ENCODE measurements at places on chromosomes 3 and 15. TPM values are rescaled to one million over a fixed set of nuclear protein-coding genes. Genes with fewer than 3 reads are reported as not detected.

DNA sequence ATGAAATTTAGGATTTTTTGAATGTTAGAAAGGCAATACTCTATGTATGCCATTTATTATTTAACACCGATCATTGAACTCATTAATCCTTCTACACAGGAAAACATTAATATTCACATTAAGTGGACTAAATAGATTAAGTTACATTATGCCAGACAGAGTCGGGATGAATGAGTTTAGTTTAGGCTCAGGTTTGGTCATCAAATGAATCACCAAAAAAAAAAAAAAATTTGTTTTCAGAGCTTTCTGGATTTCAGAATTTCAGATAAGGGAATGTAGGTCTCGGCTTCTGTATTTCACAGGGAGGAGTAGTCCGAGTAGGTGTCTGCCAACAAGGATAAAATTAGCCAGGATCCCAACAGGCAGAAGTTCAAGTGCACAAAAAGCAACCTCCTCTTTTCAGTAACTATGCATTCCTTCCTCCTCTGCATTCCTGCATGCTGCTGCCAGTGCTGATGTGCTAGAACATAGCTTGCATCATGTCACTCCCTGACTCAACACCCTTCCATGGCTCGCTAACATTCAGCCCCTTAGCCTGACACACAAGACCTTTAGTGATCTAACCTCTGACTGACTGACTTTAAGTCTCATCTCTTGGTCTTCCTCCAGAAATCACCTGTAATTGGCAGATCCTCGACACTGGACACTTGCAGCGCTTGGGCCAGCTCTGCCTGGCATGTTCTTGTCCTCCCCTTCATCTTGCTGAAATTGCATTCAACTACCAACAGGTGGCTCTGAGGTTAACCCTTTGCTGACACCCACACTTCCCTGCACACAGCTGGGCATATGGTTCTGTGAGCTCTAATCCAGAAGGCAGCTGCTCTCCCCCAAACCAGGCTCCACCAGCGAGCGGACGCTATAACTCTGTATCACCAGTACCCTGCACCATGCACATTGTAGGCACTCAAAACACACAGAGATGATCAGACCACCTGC, 145.4 kb upstream of the PROK2 start:
- H3K4me3 ChIP-seq: no peak overlapping the region
- DNase-seq: peak; percentile 82
- H3K36me3 ChIP-seq: no peaks in the 10 kb centered on the region
- H3K27ac ChIP-seq: no peak overlapping the region
- no peaks in the 10 kb centered on the region for H3K27me3 ChIP-seq

- peaks cover 7% of the 10 kb centered on the region for H3K27me3 ChIP-seq
- no peak for DNase-seq
- H3K4me3 ChIP-seq: no peak overlapping the region
- H3K36me3 ChIP-seq: no peaks in the 10 kb centered on the region
- H3K4me1 ChIP-seq: 0 out of 2 replicates have a peak, but pooled peaks cover 6% of the 10 kb centered on the region
- no peak overlapping the region for H3K27ac ChIP-seq
Measured at GRCh38 chr3:31010491-31010890, 116.0 kb upstream of the GADL1 start.

- peak within 1 kb of the TSS; percentile 96 for H3K4me3 ChIP-seq
- H3K27ac ChIP-seq: no peak within 1 kb of the TSS
- DNase-seq: peak; percentile 87
Measured at GRCh38 chr15:92393071-92393979, at the start of gene ST8SIA2. TSS of gene ST8SIA2 (plus strand) at chr15:92393881. CDS start at chr15:92394065, 184 bp downstream.

- H3K4me1 ChIP-seq: no peaks in the 10 kb centered on the region
- no peak overlapping the region for H3K27ac ChIP-seq
- no peak overlapping the region for H3K4me3 ChIP-seq
Measured at GRCh38 chr3:172288651-172289050, 159.6 kb downstream of the GHSR start.

GRCh38 chr15:32919749-32920414, 202.1 kb downstream of the GREM1 start:
- no peaks in the 10 kb centered on the region for H3K36me3 ChIP-seq
- H3K4me3 ChIP-seq: no peak overlapping the region
- DNase-seq: no peak
- H3K4me1 ChIP-seq: 0 out of 2 replicates have a peak, but pooled peaks cover 8% of the 10 kb centered on the region
- no peak overlapping the region for H3K27ac ChIP-seq
- no peaks in the 10 kb centered on the region for H3K27me3 ChIP-seq

GRCh38 chr3:178202194-178202593, 334.0 kb upstream of the KCNMB2 start:
- DNase-seq: no peak
- peaks cover 6% of the 10 kb centered on the region for H3K4me1 ChIP-seq
- no peak overlapping the region for H3K27ac ChIP-seq
- no peaks in the 10 kb centered on the region for H3K27me3 ChIP-seq
- no peaks in the 10 kb centered on the region for H3K36me3 ChIP-seq

DNA sequence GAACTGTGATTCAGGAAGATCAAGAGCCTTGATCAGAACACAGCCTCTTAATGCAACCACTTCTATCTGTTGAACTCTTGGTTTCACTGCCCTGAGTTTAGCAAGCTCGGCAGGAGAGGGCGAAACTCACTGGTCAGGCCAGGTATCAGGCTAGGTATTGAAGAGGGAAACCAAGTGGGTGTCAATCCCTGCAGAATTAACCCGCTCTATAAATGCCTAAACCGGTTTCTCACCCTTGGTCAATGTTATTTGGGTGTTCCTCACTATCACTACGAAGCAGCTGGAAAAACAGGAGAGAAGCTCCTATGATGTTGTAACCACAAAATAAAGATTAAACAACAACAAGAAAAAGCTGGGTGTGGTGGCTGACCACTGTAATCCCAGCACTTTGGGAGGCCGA, 23.9 kb downstream of the LIPH start:
- H3K4me3 ChIP-seq: no peak overlapping the region
- no peaks in the 10 kb centered on the region for H3K4me1 ChIP-seq
- H3K27me3 ChIP-seq: no peaks in the 10 kb centered on the region
- DNase-seq: no peak

GRCh38 chr3:123193448-123194101, 8.2 kb upstream of the SEC22A start:
- H3K4me1 ChIP-seq: peaks cover 26% of the 10 kb centered on the region
- no peaks in the 10 kb centered on the region for H3K27me3 ChIP-seq
- DNase-seq: no peak
- H3K27ac ChIP-seq: no peak overlapping the region

DNA sequence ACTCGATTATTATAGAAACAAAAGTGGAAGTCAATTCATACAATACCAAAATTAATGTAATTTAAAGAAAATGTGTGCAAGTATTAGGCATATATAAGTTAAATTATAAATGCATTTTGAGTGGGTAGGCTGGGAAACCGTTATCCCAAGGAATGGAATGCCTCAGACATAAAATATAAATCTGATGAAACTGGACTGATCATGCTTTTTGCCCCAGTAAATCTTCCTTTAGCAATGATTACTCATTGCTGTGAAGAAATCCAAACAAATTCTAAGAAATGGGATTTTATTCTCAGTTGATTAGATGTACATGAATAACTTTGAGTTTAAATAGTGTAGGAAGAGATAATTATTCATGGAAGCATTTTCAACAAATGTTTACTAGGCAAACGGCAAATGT, 185.5 kb upstream of the KCNMB2 start:
- no peaks in the 10 kb centered on the region for H3K36me3 ChIP-seq
- DNase-seq: no peak
- H3K27ac ChIP-seq: no peak overlapping the region
- peaks cover 7% of the 10 kb centered on the region for H3K4me1 ChIP-seq
- no peaks in the 10 kb centered on the region for H3K27me3 ChIP-seq

- H3K4me3 ChIP-seq: no peak overlapping the region
- no peaks in the 10 kb centered on the region for H3K27me3 ChIP-seq
- H3K36me3 ChIP-seq: no peaks in the 10 kb centered on the region
- DNase-seq: no peak
- H3K4me1 ChIP-seq: peaks cover 3% of the 10 kb centered on the region
Measured at GRCh38 chr3:177208781-177209180, 11.5 kb upstream of the TBL1XR1 start.

GRCh38 chr15:72306211-72306785, 13.7 kb downstream of the CELF6 start:
- H3K36me3 ChIP-seq: no peaks in the 10 kb centered on the region
- no peaks in the 10 kb centered on the region for H3K27me3 ChIP-seq
- no peaks in the 10 kb centered on the region for H3K4me1 ChIP-seq
- H3K27ac ChIP-seq: no peak overlapping the region
- peak; percentile 91 for DNase-seq

DNA sequence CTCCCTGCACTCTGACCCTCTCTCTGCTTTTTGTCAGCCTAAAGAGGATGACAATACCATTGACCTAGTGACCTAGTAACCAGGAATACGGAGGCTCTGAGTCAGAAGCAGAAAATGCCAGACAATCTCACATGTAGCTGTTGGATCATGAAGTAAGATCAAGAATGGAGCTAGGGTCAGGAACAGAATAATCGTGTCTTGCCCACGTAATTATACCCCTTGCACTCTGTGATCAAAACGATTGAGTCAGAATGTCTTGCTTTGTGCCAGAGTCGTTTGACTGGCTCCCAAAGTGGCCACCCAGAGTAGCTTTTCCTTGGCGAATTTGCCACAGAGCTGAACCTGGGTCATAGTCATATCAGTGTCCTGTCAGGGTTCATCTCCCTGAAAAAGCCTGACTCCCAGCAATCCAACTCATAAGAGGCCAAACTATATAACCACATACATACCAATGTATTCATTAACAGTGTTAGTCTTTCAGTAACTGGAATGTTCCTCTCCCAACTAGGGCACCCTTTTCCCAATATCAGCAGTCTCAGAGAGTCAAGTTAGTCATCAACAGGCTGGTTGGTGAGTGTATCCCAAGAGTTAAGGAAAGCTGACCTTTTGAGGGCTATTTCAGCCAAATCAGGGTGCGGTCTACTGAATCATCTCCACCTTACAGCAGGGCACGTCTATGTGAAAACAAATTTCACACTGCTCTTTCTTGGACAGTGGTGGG, 5.0 kb upstream of the CDV3 start:
- no peak for DNase-seq
- H3K36me3 ChIP-seq: no peaks in the 10 kb centered on the region
- peaks cover 8% of the 10 kb centered on the region for H3K4me1 ChIP-seq

- no peak overlapping the region for H3K27ac ChIP-seq
- H3K36me3 ChIP-seq: no peaks in the 10 kb centered on the region
- H3K27me3 ChIP-seq: no peaks in the 10 kb centered on the region
- DNase-seq: no peak
- H3K4me3 ChIP-seq: no peak overlapping the region
Measured at GRCh38 chr3:177793451-177793850, 596.2 kb upstream of the TBL1XR1 start.

DNA sequence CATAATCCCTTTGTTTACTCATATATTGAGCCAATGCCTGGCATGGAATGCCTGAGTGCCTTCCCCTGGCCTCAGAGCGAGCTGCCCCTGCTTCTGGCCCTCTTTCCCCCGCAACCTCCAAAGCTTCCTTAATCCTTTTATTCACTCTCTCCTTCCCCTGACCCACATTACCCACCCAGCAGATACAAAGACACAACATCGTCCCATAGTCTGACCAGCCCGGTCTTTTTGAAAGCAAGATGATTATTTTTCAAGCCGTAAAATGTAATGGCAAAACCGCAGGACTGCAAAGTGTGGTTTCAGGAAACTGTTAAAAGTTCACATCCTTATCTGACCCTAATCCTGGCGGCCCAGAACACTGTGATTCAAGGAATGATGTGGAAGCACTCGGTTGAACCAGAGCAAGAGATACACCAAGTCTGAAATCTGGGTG, 78.4 kb upstream of the LRTM1 start:
- no peak overlapping the region for H3K27ac ChIP-seq
- DNase-seq: no peak
- peaks cover 19% of the 10 kb centered on the region for H3K4me1 ChIP-seq
- H3K27me3 ChIP-seq: no peaks in the 10 kb centered on the region
- no peak overlapping the region for H3K4me3 ChIP-seq

DNA sequence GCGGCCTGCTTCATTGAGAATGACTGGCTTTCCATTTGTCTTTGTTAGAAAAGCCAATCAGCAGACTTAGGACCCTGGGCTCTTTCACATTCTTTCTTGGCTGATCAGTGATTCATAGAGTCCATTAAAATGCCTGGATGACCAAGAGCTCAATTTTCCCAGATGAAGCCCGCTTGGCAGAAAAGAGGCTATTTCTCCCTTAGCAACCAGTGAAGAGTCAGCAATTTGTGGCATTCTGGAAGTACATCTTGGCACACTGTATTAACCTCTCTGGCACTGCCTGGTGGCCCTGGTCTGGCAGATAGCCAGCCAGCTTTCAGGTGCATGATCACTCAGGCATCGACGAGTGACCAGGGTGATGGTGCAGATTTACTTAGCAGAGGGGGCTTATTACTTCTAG, 145.7 kb upstream of the PLAAT1 start:
- no peaks in the 10 kb centered on the region for H3K4me1 ChIP-seq
- no peak for DNase-seq

GRCh38 chr3:64111872-64112271, 88.6 kb upstream of the PSMD6 start:
- H3K4me1 ChIP-seq: peaks cover 23% of the 10 kb centered on the region
- no peaks in the 10 kb centered on the region for H3K27me3 ChIP-seq
- H3K36me3 ChIP-seq: no peaks in the 10 kb centered on the region
- no peak overlapping the region for H3K27ac ChIP-seq
- DNase-seq: peak; percentile 23
- H3K4me3 ChIP-seq: no peak overlapping the region

DNA sequence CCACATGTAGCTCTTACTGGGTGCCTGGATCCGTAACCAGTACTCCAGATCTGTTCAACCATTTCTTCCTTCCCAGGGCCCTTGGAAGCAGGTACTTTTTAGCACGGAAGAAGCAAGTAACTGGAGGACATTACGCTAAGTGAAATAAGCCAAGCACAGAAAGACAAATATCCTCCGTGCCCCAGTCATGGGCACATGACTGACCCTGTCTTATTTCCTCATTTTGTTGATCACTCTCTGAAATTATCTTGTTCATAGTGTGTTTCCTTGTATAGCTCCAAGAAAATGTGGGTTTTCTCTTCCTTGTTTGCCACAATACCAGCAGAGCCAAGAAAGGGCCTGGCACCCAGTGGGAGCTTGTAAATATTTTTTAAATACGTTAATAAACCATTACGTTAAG, 32.2 kb upstream of the MTMR14 start:
- no peak overlapping the region for H3K4me3 ChIP-seq
- no peak overlapping the region for H3K27ac ChIP-seq

GRCh38 chr15:39669661-39670060, 88.8 kb downstream of the THBS1 start:
- DNase-seq: no peak
- H3K4me1 ChIP-seq: peaks cover 18% of the 10 kb centered on the region
- H3K4me3 ChIP-seq: no peak overlapping the region

Gene POLQ
- 14.7 TPM for total RNA-seq

Gene LMAN1L
- not detected for total RNA-seq

Gene FANCD2OS
- total RNA-seq: not detected

Gene TMEM207
- not detected for total RNA-seq

Gene VIPR1
- 13.9 TPM for total RNA-seq

Gene MCF2L2
- total RNA-seq: 9.0 TPM

Gene LMCD1
- total RNA-seq: 23.5 TPM

Gene LYSMD4
- 23.8 TPM for total RNA-seq

All from GM23338 (cell line).